ENCODE measurements at places on chromosomes 7 and 10. TPM values are rescaled to one million over a fixed set of nuclear protein-coding genes. Genes with fewer than 3 reads are reported as not detected.

HABP2 gene
- not detected for total RNA-seq

DNA sequence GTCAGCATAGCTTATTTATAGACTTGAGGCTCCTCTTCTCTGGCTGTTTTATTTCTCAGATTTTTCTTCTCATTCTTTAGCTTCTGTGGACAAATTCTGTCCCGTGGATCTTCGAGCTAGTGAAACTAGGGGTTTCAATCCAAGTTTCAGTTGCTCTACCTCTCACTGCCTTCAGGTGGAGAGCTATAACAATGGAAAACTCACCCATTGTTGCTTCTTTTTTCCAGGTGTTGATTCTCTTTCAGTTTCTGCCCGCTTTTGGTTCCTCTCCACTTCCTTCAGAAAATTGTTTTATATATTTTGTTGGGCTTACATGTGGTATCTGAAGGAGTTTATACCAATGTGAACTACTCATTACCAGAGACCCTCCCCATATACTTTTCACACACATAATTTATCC lies 266.1 kb downstream of the TCF7L2 start:
- DNase-seq = no peak

SUN3 gene
- not detected for total RNA-seq

- DNase-seq = no peak
Measured at GRCh38 chr7:2824026-2824677, 20.0 kb downstream of the GNA12 start.

ACBD7 gene
- total RNA-seq = 8.9 TPM

DNA sequence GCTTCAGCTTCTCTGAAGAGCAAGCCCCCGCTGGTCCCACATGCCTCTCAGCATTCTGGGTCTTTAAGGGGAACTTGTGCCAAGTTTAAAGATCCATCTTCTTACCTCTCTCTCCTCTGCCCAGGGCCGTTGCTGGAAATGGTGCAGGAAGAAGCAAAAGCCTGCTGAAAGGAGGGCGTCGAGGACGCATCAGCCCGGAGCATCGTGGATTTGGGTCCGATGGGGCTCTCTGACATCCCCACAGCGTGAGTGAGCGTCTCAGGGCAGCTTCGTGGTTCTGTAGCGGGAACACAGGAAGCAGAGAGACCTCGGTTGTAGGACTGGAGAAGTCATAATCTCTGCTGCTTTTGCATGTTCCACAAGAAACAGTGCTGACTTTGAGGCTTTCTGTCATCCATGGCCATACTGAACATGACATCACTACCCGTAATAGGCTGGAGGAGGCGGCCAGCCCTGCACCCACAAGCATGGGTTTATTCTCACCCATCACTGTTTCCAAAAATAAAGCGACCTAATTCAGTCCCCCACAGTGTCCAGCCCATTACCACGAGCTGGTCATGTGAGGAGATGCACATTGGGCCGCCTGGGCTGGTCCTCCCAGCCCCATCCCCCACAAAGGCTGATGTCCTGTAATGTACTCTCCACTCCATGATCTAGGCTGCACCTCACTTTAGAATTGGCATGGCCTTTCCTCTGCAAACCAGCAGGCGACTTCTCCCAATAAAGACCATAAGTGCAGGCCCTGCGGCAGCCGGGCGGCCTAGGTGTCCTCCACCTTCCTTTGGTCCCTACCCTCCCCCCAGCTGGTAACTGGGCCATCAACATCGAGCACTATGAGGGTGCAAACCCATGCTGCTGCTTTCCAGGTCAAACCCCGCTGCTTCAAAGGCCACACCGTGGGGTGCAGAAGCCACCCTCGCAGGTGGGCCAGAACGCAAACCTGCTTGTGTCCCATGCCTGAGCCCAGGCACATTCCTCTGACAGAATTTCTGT lies 276.9 kb downstream of the TNS3 start:
- no peak for DNase-seq

TMEM209 gene
- total RNA-seq = 32.7 TPM

DNA sequence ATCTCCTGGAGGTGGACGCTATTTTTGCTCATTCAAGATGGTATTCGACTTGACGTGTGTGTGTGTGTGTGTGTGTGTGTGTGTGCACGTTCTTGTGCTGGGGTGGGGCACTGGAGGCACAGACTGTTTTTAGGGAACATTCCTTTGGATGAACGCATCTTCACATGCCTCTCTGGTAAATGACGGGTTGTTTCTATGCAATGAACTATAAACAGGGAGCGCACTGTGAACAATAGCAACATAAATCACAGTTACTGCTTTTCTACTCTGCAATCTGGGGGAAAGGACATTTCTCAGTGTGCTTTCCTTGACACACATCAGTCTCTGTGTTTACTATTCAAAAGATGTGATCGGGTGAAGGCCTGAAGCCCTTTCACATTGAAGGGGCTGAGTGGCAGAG lies 120.1 kb upstream of the PITRM1 start:
- DNase-seq = no peak

DNA sequence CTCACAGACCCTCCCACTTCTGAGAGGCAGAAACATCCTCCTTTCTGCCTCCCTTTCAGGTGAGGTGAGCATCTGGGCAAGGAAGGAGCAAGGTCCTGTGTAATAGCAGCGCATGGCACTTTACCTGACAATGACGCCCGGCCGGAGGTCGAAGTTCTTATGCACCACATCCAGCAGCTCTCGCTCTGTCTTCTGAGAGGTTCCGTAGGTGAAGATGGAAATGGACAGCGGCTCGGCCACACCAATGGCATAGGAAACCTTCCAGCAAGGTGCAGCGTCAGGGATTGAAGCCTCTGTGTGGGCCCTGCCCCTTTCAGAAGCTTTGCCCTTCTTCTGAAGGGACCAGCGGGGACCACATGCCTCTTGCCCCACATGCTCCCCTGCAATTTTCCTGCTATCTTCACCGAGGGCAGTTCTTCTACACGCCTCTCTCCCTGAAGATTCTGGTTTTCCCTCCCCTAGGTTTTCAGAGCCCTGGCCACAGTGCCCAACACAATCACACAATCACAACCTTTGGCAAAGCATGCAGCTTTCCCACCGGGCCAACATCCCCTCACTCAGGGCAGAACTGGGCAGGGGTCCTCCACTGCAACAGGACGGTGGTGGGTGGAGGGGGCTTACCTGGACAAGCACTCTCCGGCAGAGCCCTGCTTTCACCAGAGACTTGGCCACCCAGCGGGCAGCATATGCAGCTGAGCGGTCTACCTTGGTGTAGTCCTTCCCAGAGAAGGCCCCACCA lies 14.9 kb downstream of the MAT1A start:
- DNase-seq = no peak

DNA sequence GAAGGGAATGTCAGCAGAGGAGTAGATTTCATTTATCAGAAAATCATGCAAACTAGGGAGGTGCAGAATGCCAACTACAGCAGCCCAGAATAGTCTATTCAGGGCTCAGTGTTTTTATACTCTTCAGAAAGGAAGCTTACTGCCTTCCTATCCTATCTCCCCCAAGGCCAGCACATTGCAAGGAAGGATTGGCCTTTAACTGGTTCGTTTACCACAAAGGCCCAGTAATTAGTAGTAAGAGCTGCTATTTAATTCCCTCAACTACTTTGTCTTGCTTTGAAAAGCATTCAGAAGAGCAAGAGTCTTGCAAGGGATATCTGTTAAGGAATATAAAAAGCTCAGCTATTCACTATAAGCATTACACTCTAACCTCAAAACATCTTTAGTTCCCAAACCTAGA lies 86.4 kb upstream of the RNF148 start:
- no peak for DNase-seq

DNA sequence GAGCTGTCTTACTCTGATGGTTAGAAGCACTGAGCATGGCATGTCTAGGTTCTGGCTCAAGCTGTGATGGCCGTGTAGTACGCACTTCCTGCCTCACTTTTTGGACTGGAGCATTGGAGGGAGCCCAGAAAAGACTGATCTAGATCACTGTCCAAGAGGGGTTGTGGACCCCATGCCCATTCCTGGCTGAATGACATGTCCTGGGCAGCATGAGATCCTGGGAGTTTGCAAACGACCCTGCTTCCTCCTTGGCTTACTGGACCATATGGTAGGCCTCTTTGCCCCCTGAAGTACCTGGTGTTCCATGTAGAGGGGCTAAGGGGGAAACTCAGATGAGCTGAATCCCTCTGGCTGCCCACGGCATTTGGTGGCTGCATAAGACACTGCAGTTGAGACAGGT lies 36.7 kb downstream of the ARHGAP22 start:
- no peak for DNase-seq

All from SJCRH30 (cell line).